ENCODE measurements at places on chromosomes 4 and X. TPM values are rescaled to one million over a fixed set of nuclear protein-coding genes. Genes with fewer than 3 reads are reported as not detected.

PLAC8 gene
- 0.41 TPM for total RNA-seq

USP17L11 gene
- not detected for total RNA-seq

ARMCX1 gene
- total RNA-seq: 120 TPM

CCNA2 gene
- 6.9 TPM for total RNA-seq

C4orf51 gene
- total RNA-seq: not detected

GAGE10 gene
- total RNA-seq: not detected

SNCA gene
- 98.6 TPM for total RNA-seq
